ENCODE measurements at places on chromosomes 16 and 17. TPM values are rescaled to one million over a fixed set of nuclear protein-coding genes. Genes with fewer than 3 reads are reported as not detected.

Gene CALCOCO2
- total RNA-seq, result 158 TPM

Gene HS3ST6
- total RNA-seq, result not detected

Gene NAGS
- total RNA-seq, result 0.68 TPM

Gene PIRT
- total RNA-seq, result not detected

Gene SLFN14
- 0.10 TPM for total RNA-seq

Gene ZP2
- total RNA-seq, result not detected

Gene ACSM2A
- total RNA-seq, result not detected

Gene PHKG2
- total RNA-seq, result 44.6 TPM

Gene CCL4
- 101 TPM for total RNA-seq

Gene CHD9NB
- total RNA-seq, result 0.46 TPM

Gene KRT39
- not detected for total RNA-seq

Gene PTX4
- not detected for total RNA-seq

Gene KCNJ16
- not detected for total RNA-seq

Gene MRC2
- 0.59 TPM for total RNA-seq

Gene KRT40
- not detected for total RNA-seq
